ENCODE measurements at places on chromosomes 16 and 17. TPM values are rescaled to one million over a fixed set of nuclear protein-coding genes. Genes with fewer than 3 reads are reported as not detected.

SPHK1 gene
- total RNA-seq, result 19.9 TPM

- ATAC-seq, result no peak
Observed at GRCh38 chr17:52532373-52532772, 373.9 kb upstream of the CA10 start.

GRCh38 chr16:68387301-68387700 lies 61.0 kb downstream of the SMPD3 start:
- no peak for ATAC-seq

DNA sequence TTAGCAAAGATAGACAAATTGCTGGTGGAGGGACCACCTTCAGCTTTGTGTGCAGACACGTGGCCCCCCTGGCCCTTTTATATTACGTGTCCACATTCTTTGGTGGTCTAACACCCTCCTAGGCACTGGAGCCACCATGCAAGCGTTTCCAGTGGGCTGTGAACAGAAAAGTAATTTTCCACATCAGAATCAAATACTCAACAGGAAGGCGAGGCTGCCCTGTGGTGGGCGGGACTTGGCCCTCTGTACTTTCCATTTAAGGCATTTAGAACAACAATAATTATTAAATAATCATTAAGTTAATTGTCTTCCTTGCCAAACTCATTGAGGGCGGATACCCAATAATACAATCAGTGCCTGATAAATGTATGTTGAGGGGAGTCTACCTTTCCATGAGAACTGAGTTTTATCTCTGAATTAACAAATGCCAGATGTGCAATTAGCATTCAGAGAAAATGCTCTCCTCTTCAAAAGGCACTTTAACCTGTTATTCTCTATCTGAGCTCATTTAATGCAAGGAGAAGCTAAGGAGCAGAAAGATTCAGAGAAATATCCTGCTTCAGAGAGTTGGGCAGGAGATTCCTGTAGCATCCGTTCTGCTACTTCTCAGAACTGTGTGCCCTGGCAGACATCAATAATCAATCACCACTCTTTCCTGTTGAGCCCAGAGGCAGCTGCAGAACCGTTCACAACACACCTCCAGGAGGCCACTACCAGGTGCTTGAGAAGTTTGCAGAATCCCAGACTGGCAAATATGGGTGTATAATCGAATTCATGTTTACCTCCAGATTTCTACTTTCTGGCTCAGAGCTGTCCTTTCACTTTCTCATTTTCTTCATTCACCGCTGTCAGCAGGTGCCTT lies 109.4 kb downstream of the CMIP start:
- no peak for ATAC-seq

SYCE1L gene
- 2.6 TPM for total RNA-seq

TEPSIN gene
- 21.2 TPM for total RNA-seq

DNA sequence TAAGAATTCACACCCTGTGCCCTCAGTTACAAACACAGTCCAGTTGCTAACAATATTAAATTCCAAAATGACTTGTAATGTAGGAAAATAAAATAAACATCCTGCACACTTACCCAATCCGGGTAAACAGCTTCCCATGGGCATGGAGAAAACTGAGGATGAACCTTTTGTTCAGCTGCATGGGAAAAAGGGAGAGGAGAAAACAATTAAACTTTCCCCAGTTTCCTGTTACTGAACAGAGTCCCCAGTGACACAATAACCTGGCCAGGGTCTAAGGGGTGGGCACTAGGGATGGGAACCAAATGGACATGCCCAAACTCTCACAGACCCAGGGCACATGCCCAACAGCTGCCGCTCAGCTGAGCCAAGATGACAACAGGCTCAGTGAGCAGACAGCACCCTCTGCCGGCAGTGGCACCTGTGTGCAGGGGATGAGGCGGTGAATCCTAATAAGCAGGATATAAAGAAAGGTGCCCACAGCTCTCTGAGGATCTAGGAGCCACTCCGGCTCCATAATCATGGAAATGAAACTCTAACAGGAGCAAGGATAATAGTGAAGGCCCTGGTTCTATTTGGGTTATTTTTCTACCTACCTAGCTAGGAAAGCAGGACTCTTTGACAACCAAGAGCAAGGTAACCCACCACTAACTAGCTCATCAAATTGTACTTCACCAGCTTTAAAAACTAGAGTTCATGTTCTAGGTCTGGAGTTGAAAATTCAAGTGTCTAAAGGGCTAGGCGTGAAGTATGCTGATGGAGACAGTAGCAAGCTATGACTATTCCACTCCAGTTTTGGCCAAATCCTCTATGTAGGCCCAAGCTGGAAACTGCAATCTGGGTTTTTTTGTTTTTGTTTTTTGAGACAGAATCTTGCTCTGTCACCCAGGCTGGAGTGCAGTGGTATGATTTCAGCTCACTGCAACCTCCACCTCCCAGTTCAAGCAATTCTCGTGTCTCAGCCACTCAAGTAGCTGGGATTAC lies 58.8 kb downstream of the SMG6 start:
- ATAC-seq, result peak; percentile 84

FBXO39 gene
- 2.3 TPM for total RNA-seq

- no peak for ATAC-seq
Observed at GRCh38 chr16:73433731-73434307, 385.9 kb upstream of the ZFHX3 start.

MYH8 gene
- not detected for total RNA-seq

CORO1A gene
- total RNA-seq, result 32.0 TPM
